EH (cell line): ENCODE measurements at places on chromosomes 4 and X.

GRCh38 chrX:15744181-15744867 is 6.3 kb downstream of the CA5B start:
- no peak for DNase-seq

- no peak for DNase-seq
These were observed 20.6 kb downstream of the SLC34A2 start for GRCh38 chr4:25676221-25676620.

- DNase-seq, result no peak
These were observed 64.7 kb downstream of the SLC7A11 start for GRCh38 chr4:138177278-138177968.

GRCh38 chrX:129747533-129747932 is 8.8 kb downstream of the XPNPEP2 start:
- DNase-seq, result no peak

GRCh38 chr4:75235359-75235951 is 278.7 kb downstream of the RCHY1 start:
- DNase-seq, result no peak

GRCh38 chr4:589219-589963 is 13.3 kb upstream of the TMEM271 start:
- no peak for DNase-seq

DNA sequence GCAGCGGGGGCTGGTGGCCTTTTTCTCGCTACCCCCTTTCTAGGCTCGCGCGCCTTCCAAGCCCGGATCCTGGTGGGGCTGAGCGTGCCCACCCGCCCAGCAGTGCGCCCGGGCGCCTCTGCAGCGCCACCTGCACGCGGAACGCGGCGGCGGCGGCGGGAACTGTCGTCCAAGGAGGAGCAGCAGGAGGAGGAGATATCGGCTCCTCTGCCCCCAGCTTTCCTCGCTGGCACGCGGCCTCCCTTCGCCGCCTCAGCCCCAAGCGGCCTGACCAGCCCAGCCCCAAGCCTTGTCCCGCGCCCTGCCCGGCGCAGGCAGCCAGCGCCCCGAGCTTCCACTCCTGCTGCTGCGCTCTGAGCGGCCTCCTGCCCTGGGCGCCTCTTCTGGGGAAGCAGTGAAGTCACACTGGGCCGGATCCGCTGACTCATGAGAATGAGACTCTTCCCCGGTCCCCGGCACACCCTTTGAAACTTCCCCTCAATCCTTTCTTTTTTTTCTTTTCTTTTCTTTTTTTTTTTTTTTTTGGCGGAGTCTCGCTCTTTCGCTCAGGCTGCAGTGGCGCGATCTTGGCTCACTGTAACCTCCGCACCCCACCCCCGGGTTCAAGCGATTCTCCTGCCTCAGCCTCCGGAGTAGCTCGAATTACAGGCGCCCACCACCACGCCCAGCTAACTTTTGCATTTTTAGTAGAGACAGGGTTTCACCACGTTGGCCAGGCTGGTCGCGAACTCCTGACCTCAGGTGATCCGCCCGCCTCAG is 10.6 kb upstream of the ELF4 start:
- peak; percentile 84 for DNase-seq

- DNase-seq, result peak; percentile 83
These were observed 71.4 kb upstream of the ETNPPL start for GRCh38 chr4:108834166-108834834.

DNA sequence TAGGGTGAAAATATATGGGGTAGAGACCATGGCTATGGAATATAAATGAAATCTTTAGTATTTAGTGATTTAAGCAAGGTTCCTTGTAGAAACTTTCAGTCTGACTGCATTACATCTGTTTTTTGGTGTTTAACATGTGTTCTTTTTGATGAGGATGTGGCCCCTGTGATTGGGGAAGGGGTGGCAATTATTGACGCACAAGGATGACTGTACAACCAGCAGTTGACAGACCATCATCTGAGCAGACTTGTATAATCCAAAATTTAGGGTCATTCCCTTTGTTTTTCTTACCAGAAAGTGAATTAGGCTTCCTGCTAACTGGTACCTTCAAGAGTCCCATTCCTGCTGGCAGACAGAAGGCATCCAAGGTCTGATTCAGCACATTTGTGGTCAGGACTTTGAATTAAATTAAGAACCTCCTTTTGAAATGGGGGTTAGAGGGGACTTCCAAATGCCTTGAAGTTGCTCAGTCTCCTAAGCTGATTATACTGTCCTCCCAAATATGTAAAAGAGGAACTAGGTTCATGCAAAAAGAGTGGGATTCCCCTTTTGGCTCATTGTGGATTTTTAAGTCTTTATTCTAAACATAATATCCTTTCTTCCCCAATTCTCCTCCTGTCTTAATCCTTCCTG is 112.4 kb upstream of the CXCL13 start:
- DNase-seq, result no peak

GRCh38 chr4:169573889-169574288 is 38.5 kb downstream of the NEK1 start:
- no peak for DNase-seq

DNA sequence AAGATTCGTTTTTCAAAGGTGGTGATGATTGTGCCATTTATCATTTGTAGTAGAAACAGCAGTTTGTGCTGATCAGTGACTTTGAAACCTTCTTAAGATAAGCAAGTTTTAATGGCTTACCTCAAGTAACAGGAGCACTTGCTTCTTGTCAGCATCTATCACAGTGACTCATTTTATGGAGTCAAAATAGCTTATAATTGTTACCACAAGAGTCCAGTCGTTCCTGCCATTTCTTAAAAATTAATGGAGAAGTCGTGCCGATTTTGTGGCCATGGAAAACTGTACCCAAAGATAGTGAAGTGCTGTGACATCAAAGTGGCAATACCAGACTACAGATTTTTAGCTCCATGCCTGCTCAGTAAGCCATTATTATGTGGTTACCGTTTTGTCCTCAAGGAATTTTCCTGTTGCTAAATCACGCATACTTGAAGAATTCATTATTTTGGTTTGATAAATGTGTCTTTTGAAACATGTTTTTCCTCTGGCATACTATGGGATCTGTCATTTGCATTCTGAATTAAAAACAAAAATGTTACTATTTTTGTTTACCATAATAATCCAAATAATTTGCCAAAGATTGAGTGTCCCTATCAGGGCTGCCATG is 129.9 kb downstream of the CBR4 start:
- peak; percentile 62 for DNase-seq
